Amygdala (tissue), 56 donors: ENCODE measurements at places on chromosomes 11 and 22.

GRCh38 chr22:41979423-41980250, 10.4 kb downstream of the SEPTIN3 start:
- no peak for DNase-seq

DNA sequence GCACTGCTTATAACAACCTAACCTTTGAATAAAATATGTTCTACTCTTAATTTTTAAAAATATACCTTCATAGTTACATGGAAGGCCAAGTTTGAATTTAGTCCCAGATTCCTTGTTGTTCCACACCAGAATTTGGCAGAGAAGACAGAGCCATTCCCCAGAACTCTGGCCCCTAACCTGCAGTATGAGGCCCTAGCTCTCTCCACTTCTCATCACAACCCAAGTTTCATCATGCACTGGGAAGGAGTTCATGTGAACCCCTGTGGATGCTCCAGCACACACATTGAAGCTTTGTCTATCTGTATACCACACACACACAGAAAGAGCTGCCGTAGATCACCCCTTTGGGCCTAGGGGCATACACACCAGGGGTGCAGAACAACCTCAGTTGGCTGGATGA, 10.6 kb upstream of the BBOX1 start:
- no peak for DNase-seq

DNA sequence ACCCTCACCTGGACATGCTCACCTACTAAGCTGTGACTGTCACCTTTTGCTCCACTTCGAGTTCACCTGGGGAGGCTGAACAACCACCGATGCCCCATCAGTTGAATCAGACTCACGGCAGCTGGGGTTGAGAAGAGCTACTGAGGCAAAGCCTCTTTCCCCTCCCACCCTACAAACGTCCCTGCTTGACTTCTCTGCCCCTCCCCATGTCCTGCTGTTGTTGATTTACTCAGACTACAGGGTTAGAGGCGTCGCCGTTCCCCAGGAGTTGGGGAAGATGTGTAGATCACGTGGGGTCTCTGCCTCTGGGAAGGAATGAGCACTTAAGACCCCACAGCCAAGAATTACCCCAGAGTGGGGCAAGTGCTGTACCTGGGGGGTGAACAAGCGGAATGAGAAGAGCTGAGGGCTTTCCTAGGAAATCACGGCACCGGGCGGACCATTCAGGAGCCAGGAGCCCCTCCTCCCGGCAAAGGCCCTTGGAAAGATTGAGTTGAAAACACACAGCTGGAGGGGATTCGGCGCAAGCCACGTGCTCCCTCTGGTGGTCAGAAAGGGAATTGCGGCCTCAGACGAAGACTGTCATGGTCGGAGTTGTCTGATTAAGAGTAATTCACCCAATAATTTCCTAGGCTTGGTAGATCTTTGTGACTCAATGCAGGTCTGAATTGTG, 7.0 kb downstream of the FXYD2 start:
- peak; percentile 68 for DNase-seq

GRCh38 chr11:61077936-61078335, 24.4 kb upstream of the CD5 start:
- no peak for DNase-seq

- DNase-seq: no peak
Measured at GRCh38 chr11:68803766-68804165, 38.0 kb downstream of the CPT1A start.

DNA sequence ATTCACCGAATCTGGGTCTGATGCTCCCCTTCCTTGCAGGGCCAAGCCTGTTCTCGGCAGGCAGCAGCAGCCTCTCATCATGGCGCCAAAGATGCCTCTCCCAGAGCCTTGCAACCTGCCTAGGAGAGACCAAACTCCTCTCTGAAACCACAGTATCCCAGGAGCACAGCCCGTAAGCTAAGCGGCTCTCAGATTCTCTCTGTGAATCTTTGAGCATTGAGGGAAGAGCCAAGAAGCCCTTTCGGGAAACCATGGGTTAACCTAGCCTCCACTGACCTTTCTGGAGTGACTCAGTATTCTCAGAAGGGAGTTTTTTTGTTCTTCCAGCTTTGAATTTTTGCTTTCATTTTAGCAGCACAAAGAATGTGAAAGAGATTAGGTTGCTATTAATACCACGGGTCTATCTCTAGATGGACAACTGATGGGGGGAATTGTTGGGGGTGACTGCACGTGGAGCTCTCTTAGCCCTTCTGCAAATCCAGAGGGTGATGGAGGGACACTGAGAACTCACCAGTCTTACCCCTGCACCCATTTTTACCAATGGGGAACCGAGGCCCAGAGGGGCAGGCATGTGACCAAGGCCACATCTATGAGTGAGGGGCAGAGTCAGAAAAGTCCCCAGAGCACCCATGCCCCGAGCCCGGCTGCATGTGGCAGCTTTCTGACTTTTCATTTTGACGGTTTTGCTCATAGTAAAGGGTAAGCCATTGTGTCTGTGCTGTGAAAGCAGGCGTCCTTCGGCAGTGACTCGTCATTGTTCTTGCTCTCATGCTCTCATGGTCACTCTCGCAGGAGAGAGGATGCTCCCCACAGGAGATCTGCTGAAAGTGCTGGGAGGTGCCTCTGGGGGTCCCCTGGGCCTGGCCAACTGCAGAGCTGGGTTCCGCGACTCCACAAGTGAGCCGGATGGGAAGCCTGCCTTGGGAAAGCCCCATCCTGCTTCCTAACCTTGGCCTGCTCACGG, 36.0 kb downstream of the IRAG1 start:
- no peak for DNase-seq

GRCh38 chr22:22021162-22021750, 38.7 kb upstream of the TOP3B start:
- DNase-seq: no peak

GRCh38 chr22:28937206-28938025, 54.0 kb downstream of the ZNRF3 start:
- no peak for DNase-seq

DNA sequence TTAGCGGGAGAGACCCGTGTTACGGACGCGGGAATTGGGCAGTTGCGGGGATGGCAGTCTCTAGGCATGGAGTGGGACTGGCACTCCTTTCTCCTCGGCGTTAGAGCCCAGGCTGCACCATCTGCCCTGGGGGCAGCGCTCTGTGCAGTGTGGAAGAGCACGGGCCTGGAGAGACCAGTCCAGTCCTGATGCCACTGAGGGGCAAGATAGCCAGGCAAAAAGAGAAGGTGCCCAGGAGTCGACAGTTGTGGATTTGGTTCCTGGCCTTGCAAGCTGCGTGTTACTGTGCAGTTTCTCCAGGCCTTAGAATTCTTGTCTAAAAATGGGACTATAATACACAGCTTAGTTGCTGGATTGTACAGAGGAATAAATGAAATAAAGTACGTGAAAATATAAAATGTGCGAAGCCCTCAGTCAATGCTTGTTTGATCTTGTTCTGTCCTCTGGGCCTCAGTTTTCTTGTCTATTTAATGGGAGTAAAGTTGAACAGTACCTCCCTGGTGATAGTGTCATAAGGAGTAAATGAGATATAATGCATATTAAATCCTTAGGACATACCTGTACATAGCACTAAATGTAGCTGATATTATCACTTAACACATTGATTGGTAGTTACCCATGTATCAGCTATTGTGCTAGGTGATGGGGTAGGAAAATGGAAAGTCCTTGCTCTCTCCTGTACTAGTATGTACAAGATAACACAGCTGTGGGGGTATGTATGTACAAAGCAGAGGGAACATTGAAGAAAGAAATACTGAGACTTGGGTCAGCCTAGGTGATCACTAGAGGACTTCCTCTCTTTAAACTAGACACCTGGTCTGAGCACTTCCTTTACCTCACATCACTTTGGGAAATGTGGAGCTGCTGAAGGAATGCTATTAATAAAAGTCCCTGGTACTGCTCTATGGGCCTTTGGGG, 1.2 kb downstream of the ATXN10 start:
- DNase-seq: no peak

DNA sequence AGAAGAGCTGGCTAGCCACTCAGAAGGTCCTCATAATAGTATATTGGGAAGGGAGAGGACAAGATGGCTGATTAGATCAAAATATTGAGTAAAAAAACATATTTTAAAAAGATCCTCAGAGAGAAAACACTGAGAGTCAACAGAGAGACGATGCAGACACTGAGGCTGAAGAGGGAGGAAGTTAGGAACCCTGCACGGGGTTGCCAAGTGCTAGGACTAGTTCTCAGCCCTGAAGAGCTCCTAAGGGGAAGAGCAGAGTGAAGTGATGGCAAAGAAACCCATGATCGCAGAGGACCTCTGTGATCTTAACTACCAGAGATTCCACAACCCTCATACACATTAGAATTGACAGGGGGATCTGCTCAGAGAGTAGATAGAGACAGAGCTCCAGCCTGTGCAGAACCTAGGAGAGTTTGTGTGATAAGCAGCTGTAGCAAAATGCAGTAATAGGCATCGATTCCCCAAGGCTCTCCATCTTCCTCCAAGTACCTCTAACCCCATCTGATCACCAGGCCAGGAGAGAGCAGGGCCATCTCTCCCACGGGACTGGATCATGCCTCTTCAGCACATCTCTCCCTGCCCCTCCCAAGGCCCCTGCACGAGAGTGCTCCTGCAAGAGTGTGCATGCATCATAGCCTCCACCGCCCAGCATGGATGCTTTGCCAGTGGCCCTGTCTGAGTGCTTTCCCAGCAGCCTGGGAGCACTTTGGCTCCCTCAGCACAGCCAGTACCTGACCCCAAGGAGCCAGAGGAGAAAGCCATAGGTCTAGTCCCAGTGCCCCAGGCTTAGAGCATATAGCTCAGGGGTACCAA, 41.2 kb upstream of the ARL14EP start:
- DNase-seq: no peak

DNA sequence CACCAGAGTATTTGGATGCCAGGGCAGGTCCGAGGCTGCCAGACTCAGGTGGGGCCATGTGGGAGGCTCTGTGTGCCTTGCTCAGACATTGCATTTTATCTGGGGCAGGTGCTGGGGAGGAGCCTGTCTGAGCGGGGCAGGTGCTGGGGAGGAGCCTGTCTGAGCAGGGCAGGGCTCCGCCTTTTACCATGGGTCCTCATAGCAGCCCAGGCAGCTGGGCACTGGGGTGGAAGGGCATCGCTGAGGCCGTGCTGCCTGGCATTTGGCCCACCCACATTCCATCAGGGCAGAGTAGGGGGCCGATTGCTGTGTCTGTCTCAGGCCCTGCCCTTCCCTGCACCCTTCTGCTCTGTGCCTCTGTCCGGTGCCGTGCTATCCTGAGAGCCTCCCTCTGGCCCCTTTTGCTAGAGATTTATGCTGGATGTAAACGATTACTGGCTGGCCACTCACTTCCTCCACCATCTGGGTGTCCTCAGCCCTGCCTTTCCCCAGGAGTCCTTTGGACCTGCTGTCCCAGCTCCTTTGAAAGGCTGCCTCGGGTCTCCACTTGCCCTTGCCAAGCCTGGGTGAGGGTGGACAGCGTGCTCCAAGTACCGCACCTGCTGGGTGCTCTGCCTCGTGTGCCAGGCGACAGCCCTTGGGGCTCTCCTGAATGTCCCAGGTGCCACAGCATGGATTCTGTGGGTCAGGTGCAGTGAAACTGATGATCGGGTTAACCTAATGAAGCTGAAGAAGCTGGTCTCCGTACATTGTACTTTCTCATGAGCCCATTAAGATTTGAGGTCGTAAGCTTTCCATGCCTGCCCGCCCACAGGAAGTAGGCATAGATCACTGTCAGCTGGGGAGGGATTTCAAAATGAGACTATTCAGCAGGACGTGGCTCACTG, 281.6 kb downstream of the TBC1D22A start:
- no peak for DNase-seq

GRCh38 chr11:100984668-100985067, 144.9 kb downstream of the PGR start:
- no peak for DNase-seq

GRCh38 chr22:48558606-48559402, 1268.9 kb downstream of the BRD1 start:
- DNase-seq: no peak

DNA sequence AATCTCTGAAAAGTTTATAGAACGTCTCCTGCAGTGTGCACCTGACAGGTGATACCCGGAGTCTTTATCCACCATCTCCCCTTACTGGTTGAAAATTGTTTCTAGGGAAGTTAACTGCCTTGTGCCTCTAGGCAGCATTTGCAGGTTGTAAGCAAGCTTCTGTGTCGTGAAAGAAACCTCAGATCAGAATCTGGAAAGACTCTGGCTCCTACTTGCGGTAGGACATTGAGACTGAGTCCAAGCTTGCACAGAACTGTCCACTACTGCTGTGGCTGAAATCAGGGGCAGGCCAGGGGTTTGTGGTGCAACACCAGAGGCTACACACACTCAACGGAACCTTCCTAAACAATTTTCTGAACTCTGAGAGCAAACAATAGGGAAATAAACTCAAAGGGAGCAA, 34.8 kb upstream of the MYOD1 start:
- DNase-seq: no peak

- DNase-seq: no peak
Measured at GRCh38 chr11:93623179-93623578, 38.3 kb upstream of the CEP295 start.

DNA sequence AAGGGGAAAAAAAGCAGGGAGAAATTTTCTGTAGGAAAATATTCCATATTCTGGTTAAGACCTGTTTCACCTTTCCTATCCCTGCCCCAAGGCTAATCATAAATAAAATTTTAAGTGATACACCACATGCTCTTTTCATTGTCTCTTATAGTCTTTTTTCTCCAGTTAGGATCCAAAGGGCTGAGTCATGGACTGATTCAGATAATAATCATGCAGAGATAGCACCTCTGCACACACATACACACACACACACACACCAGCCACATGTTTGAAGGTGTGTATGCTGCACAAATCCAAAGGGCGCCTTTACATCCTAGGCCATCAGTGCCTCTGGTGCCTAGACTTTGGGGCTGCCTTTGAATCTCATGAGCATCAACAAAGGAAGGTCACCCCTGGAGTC, 35.5 kb upstream of the CWF19L2 start:
- no peak for DNase-seq

DNA sequence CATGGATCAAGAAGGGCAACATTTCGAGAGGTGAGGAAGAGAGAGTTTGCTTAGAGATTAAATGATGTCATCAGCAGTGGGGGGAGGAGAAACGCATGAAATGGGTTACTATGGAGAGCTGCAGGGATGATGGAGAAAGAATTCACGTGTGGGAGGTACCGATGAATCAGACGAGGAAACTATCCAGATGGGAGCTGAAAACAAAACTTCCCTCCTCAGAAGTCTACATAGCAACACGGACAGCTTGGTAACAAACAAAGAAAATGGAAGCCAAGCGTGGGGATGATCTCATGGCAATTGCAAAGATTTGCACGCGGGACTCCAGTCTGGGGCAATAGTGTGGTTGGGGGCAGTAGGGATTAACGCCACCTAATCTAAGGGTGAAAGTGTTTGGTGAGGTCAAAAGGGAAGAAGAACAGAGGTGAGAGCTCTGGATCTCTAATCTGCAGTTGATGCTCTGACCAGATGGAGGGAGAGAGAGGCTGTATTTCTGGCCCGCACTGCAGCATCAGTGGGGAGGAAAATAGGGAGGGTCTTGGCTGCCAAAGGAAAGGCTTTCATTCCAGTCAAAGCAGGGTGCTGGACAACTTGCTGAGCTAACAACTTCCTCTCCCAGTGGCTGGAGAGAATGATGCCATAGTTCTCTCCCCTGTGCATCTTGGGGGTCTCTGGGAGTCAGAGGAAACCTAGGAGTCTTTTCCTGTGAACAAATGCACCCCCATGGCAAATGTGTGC, 43.4 kb upstream of the CSNK2A3 start:
- DNase-seq: no peak
